ENCODE measurements at places on chromosomes 11 and 22. TPM values are rescaled to one million over a fixed set of nuclear protein-coding genes. Genes with fewer than 3 reads are reported as not detected.
A peak's percentile ranks its signal among the peaks of the same experiment; 100 is the strongest.

DNA sequence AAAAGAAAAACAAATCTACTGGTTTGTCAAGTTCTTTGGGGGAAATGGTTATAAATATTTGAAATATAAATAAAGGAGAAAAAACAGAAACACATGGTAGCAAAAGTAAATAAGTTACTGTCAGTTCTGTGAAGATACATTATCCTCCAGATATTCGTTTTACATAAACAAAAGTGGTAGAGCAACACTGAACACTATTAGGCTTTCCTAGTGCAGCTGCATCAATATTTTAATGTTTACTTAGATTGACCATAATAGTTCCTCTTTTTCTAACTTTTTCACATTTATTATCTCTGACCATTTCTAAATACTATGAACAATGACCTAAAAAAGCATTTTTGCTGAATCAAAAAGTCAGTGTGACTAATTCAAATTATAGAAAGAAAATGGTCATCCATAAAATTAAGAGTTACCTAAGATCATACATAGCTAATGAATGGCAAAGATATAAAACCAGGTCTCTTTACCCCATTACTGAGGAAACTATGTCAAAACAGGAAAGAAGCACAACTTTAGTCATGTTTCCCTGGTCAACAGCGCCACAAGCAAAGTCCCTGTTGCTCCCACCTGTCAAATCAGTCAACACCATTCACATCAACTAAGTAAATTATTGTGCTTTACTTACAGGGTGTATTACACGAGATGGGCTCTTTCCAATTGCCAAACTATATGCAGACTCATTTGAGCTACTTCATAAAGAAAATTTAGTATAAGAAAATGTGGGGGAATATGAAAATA lies 38.5 kb downstream of the SBF2 start:
- DNase-seq = no peak

GRCh38 chr11:46718155-46719019 lies 626 bp upstream of the F2 start:
- no peak for DNase-seq

DNA sequence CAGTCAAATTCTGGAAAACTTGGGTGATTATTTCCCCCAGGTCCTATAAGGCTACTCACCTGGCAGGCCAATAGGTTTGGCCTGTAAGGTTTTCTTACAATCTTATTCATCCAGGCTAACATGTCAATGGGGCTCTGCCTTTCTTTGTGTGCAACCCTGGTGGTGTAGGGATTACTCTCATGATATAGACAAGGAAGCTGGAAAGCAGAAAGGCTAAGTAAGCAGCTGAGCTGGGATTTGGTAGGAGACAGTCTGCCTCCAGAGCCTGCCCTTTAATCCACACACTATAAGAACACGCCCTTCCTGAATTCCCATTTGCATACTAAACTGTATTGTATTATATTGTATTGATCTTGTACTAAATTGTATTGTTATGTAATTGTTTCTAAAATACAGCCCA lies 373.3 kb upstream of the CCDC90B start:
- no peak for DNase-seq

DNA sequence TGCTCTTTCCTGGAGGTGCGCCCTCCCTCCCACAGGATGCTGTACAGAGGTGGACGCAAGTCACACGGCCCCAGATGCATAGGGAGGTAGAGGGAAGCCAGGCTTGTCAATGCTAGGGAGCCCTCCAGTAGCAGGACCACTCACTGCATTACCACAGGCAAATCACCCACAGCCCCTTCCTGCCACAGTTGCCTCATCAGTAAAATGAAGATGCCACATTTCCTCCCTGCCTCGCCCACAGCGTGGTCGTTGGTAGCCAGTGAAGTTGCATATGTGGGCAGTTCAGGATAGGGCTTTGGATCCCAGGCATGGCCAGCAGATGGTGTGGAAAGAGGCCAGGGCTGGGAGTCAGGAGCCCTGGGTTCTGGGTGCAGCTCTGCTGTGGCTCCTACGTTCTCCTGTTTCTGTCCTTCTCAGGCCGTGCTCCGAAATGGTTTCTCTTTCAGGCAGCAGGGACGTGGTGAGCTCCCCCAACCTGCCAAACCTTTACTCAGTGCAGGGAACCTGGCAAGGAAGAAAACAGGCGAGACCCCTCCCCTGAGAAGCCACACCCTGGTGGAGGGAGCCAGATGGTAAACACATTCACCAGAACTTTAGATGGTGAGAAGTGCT lies 22.6 kb downstream of the DAGLA start:
- no peak for DNase-seq

MAPK11 gene
- total RNA-seq = 19.3 TPM

TMEM45B gene
- not detected for total RNA-seq

- no peak for DNase-seq
These were observed 9.2 kb upstream of the RBM14 start for GRCh38 chr11:66607126-66607834.

HORMAD2 gene
- not detected for total RNA-seq

ABTB2 gene
- total RNA-seq = 6.8 TPM

INSC gene
- total RNA-seq = 0.17 TPM

DNA sequence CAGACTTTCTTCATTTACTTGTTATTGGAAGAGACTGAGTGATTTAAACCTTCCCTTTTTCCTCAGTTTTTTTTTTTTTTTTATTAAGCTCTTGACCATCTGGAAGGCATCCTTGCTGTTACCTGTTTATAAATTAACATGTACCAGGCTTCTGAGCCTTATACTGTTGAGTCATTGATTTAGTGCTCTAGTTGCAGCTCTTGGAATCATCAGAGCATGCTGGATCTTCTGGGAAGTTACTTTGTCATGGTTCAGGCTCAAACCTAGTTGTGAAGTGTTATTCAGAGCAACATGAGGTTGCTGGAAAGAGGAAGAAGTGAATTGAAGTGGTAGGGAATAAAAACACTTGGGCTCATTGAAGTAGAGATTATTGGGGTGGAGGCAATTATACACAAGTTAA lies 6.3 kb downstream of the ZDHHC5 start:
- DNase-seq = no peak

TMPRSS5 gene
- 0.71 TPM for total RNA-seq

DNA sequence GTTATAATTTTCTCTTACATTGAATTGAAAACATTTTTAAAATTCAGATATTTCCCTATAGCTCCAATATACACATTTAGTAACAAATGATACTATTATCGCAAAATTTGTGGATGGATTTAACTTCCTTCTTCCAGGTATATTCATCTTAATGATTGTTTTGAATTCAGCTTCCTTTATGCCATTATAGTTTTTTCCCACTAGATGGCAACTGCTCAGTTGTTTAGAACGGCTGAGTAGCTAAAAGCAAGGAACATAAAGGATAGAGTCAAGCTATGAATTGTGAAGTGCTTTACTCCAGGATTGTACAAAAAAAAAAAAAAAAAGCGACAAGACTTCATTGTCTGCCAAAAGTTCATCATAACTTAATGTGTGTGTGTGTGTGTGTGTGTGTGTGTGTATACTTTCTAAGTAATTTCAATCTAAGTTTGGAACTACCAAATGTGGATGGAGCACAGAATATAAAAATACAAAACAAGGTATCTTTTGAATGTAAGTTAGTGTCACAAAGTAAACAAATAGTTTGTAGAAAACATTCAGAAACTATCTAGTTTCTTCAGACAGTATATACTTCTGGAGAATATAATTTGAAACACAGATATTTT lies 846.4 kb downstream of the DLG2 start:
- peak; percentile 12 for DNase-seq

ATM gene
- total RNA-seq = 32.2 TPM

DNA sequence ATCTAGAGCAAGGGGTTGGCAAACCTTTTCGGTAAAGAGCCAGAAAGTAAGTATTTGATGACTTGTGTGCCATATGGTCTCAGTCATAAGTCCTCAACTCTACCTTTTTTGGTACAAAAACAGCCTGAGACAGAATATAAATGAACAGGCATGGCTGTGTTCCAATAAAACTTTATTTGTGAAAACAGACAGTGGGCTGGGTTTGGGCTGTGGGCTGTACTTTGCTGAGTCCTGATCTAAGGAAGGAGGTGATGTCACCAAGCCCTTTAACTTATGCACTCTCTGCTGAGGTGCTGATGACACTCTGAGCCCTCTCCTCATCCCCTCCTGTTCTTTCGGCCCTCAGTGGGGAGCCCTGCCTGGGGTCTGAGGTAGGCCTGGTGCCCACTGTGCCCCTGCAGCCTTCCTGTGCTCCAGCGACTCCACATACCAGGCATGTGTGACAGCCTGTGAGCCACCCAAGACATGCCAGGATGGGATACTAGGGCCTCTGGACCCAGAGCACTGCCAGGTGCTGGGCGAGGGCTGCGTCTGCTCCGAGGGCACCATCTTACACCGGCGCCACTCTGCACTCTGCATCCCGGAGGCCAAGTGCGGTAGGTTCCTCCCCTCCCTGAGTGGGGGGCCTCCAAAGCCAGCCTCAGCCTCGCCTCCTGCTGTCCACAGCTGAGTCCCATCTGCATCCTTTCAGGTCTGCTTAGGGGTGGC lies 85.9 kb upstream of the MYOD1 start:
- DNase-seq = no peak

- no peak for DNase-seq
These were observed 12.6 kb upstream of the PRDM11 start for GRCh38 chr11:45133878-45134277.

GRCh38 chr22:45262931-45263462 lies 21.8 kb upstream of the UPK3A start:
- no peak for DNase-seq

GRCh38 chr11:12581923-12582322 lies 92.3 kb upstream of the TEAD1 start:
- peak; percentile 38 for DNase-seq

GRCh38 chr11:17272801-17273200 lies 3.7 kb upstream of the NUCB2 start:
- no peak for DNase-seq

GRCh38 chr11:94781837-94782236 lies 13.7 kb downstream of the AMOTL1 start:
- no peak for DNase-seq

MISFA gene
- 3.2 TPM for total RNA-seq

GRCh38 chr22:36182056-36182455 lies 19.6 kb downstream of the APOL4 start:
- no peak for DNase-seq

- no peak for DNase-seq
These were observed 533.6 kb upstream of the CADM1 start for GRCh38 chr11:116037861-116038260.

CEP126 gene
- total RNA-seq = 2.0 TPM

FAM227A gene
- total RNA-seq = 3.9 TPM

GRCh38 chr22:45537734-45538181 lies 35.1 kb downstream of the FBLN1 start:
- DNase-seq = no peak

DNA sequence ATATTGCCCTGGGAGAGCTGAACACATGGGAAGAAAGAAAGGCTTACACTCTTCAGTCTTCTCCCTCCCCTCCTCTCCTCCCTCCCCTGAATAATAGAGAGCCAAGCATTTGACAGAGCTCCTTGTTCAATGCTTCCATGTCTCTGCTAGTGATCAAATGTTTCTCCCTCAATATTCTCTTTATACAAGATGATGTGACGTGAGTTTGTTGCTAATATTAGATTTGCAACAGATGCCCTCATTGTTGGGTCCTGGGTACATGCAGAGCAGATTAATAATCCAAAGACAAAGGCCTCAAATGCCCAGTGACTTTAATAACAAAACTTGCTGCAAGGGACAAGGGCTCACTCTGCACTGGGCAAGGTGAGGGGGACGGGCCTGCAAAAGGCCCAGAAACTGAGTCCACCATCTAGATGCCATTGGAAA lies 7.1 kb upstream of the ENDOD1 start:
- no peak for DNase-seq

PRAME gene
- 28.4 TPM for total RNA-seq

DNA sequence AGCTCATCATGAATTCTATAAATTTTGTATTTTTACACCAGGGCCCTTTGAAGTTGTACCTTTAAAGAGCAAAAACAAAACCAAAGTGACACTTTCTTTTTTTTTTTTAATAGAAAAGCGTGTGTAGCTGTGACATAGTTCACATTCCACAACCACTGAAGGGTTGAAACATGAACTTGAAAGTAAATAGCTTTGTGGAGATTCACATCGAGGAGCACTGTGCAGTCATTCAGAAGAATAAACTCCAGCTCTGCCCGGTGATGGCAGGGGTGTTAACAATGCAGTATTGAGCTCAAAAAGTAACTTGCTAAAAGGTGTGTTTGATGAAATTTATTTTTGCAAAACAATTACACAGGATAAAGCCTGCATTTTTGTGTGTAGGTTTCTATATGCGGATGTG lies 1166.2 kb downstream of the TBC1D22A start:
- no peak for DNase-seq

DNA sequence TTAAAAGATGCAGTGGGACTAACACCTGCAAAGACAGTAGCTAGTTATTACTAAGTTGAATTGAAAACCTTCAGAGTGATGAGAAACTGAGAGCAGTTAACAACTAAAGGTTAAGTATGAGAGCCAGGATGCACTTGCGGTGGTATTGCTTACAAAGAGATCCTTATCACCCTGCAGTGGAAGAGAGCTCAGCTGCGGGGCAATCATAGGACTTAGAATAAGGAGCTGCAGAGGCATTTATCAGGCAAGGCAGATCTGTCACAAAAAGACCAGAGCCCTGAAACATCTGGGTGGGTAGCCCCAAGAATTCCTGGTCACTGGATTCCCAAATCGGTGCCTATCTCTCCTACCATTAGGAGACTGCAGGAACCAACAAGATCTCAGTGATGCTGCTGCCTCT lies 34.3 kb upstream of the CFAP300 start:
- DNase-seq = no peak

DNA sequence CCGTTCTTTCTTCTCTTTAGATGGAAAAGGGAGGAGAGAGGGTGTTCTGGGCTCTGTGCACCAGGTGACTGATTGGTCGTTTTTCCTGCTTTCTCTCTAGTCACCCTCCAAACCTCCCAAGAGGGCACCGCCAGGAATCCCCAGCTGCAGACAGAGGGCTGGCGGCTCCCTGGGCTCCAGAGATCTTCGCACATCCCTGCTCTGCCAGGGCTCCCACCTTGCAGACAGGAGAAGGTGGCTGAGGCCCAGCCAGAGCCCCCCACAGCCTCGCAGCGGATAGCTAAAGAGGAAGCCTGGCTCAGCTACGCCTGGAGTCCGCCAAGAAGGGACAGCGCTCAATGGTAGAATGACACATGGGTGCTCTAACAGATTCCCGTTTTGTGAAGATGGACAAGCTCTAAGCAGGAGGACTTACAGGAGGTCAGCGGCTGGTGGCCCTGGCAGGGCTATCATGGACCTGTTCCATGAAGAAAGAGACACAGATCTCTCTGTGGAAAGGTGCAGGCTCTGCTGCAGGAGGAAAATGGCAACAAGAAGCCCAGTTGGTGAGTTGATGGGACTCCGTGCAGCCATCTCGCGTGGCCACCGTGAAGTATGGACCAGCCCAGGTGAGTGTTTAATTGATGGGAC lies 976.9 kb downstream of the BRD1 start:
- DNase-seq = no peak

Measured in HCT116 (cell line).